ENCODE measurements at places on chromosomes 2 and 18.

- ATAC-seq: peak; percentile 90
Measured at GRCh38 chr2:56474412-56475158, 290.8 kb downstream of the CCDC85A start.

- ATAC-seq: no peak
Measured at GRCh38 chr2:199926806-199927205, 15.7 kb downstream of the C2orf69 start.

DNA sequence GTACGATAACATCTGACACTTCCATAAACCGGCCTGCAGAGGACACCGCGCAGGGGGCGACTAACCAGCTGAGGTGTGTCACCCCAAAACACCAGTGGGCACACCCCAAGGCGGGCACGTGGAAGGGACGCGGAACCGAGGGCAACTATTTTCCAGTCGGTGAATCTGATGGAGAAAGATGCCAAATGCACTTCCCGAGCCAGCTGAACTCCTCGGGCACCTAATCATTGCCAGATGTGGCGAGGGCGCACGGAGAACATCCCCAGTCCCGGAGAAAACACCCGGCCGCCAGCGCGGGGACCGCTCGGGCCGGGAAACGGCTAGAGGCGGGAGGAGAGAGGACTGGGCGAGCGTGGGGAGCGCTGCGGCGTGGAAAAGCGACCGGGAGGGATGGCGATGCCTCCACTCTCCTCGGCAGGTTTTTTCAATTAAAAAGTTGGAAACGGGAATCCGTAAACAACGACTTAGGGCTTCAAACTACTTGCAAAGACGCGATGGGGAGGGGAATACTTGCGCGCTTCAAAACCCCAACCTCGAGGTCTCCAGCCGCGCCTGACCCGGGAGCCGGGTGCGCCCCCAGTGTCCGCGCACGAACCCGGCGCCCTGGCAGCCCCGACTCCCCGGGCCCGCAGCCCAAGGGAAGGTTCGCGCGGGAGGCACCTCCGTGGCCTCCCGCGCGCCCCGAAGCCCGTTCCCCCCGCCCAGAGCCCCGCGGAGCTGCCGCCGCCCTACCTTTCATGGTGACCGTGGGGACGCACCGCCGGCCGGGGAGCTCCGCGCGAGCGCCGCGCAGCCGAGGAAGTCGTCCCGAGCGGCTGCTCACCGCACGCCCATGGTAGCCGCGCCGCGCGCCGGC, 497 bp downstream of the COLEC12 start:
- peak; percentile 69 for ATAC-seq

- no peak for ATAC-seq
Measured at GRCh38 chr2:39632876-39633275, 32.8 kb upstream of the TMEM178A start.

DNA sequence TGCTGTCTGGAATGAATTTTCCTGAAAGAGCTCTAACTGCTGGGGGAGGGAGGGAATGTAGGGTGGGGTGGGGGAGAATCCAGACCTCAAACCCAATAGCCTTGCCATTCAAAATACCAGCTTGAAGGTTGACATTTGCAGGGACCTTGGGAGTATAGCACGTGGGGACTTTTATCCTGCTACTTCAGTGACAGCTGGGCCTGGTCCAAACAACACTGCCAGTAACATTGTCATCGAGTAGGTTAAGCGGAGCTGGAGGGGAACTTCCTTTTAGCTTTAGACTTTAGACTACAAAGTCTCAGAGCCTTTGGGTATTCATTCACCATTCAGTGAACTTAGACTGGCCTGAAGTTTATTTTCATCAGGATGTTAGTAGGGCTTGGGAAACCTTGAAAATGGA, 248.7 kb downstream of the MEIS1 start:
- ATAC-seq: no peak

- peak; percentile 42 for ATAC-seq
Measured at GRCh38 chr2:47237375-47238334, 82.5 kb upstream of the STPG4 start.

DNA sequence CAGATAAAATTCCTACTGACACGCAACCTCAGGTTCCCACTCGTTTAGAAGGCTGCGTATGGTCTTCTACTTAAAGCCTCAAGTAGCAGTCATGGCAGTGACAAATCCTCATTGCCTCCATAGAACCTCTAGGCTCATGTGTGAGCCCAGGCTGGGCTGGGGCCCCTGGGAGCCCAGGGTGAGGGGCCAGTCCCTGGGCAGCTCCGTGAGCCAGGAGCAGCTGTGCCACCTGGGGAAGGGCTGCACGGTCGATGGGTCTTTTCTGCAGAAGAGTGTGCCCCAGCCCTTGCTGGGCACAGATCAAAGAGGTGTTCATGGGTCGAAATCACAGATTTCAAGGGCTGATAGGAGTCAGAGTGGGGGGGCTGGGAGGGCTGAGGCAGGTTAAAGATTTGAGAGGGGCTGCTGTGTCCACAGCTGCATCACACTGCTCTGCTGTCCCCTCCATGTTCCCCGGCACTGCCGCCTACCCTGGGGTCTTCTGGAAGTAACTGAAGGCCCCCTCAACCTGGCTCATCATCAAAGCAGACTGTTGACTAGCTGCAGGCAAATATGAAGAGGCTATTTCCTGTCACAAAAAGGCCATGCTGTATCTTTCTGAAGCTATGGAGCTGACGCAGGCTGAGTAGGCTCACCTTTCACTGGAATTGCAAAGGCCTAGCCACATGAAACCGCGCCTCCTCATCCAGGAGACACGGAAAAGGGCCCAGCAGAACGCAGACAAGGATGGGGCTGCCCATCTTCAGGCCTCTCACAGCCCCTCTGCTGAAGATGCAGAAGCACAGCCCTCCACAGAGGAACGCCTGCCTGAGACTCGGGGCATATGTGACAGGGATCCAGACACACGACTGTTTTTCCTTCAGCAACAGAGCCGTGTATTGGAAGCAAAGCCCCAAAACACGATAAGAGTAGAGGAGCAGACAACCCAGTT, 35.7 kb upstream of the ALPP start:
- ATAC-seq: no peak

DNA sequence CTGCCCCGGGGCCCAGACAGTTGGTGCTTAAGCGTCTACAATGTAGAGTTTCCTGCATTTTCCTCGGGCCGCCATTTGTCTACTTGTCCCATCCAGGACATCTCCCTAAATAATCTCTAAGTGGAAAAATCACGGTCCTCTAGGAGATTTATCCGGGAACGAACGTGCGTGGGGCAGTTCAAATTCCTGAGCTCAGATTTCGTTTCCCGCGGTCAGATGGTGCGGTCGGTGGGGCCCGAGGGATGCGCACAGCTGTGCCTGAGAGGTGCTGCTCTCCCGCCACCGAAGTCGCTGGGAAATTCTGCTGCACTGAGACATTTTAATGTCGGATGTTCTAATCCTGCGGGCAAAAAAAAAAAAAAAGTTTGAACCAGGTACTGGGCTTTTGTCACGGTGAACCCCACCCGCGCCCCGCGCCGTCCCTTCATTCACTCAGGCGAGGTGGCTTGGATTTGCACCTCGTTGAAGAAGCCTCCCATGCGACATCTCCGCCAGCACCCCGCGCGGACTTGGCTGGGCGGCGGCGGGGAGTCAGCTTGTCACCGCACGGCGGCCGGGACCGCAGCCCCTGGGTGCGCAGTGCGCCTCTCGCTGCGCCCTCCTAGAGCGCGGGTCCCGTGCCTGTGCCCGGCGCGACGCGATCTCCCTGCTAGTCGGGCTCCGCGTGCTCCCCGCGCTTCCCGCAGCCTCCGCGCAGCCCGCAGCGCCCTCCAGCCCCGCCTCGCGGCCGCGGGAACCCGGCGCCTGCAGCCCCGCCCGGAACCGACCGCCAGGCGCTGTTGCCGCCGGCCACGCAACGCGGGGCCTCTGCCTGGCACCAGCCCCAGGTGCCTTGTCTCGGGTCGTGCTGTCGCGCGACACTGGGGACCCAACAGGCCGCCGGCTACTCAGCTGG, 191.9 kb upstream of the TCF4 start:
- peak; percentile 81 for ATAC-seq

DNA sequence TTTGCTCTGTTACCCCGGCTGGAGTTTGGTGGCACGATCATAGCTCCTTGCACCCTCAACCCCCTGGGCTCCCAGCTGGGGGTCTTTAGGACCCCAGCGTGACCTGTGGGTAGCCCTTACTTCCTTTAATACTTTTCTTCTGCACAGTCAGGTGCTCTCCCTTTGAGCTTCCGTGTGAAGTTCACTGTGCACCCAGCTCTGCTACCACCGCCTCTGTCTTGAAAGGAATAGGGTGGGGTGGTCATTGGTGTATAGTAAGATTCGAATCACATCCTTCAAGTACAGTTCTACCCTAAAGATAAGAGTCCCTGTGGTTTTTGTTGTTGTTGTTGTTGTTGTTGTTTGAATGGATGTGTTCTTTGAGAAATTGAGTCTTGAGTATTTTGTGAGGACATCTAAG, 267.4 kb downstream of the NEDD4L start:
- no peak for ATAC-seq

DNA sequence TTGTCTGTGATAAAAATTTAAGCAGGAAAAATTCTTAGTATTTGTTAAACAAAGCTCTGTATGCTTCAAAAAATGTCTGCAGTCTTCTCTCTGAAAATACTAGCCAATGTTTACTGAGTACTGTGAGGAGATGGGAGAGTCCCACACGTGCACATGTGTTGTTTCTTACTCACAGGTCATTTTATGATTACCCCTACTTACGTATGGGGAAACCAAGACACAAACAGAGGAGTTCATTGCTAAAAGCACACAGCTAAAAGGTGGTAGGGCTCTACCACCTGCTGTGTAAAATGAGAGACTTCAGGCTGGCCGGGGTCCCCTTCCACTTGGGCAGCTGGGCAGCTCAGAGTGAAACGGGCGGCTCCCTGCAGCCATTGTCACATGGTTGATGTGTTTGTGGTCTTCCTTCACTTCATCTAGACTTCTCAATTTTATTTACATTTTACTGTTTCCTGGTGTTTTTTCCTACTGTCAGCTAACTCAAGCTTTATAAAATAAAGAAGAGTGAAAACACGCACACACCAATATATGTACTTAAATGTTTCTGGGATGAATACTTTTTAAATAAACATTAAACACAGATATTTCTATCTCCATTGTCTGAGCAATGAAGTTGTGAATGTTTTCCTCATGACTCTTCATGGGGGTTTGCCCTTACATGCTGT, 71.2 kb downstream of the MBP start:
- no peak for ATAC-seq

- ATAC-seq: no peak
Measured at GRCh38 chr2:238793306-238793705, 54.6 kb upstream of the TWIST2 start.

DNA sequence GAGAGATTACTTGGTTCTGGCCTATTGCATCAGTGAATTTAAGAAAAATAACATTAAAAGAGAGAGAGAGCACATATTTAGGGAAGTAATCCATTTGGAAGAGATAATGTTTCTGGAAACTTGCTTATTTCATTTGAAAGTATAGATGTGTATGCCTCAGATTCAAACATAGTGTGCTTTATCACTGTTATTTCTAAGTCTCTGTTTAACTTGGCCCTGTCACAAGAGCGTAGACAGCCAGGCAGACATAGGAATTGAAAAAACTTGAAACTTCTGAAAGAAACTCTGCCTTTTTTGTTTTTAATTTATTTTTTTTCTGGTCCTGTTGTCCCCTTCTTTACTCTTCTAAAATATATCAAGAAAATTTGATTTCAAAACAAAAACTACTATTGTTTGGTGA, 849.1 kb downstream of the CNTNAP5 start:
- ATAC-seq: no peak

DNA sequence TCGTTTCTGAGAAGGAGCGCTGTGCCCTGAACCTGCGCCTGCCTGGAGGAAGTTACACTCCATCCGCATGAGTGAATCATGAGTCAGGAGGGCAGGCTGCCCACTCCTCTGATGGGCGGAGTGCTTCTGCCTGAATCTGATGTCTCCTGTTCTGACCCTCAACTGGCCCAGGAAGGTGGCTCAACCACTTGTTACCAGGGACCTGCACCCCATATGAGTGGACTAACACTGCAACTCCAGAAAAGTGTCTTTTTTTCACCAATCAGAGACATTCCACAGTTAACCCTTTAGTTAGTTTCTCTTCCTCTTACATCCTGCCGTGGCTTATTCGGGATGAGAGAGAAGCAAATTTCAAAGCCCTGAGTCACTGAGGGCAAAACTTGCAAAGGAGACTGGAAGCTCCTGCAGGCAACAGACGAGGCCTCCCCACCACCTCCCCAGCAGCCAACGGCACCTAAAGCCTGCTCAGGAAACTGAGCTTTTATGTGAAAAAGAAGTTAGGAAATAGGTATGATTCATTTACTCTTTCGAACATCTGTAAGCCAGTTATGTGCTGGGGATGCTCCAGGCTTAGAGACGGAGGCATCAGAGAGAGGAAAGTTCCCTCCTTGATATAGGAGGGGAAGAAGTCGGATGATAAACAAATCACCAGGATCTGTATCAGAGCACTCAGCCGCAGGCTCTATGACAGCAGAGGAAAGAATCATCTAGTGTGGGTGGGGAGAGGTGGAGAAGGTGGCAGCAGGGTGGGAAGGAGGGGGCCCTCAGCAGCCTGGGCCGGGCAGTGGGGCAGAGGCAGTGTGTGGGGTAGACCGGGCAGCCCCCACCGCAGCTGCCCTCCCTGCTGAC, 30.9 kb downstream of the MBP start:
- ATAC-seq: peak; percentile 80

GRCh38 chr2:8202132-8202531, 479.7 kb upstream of the ID2 start:
- ATAC-seq: no peak

- no peak for ATAC-seq
Measured at GRCh38 chr2:96095116-96095636, 21.2 kb downstream of the ADRA2B start.

DNA sequence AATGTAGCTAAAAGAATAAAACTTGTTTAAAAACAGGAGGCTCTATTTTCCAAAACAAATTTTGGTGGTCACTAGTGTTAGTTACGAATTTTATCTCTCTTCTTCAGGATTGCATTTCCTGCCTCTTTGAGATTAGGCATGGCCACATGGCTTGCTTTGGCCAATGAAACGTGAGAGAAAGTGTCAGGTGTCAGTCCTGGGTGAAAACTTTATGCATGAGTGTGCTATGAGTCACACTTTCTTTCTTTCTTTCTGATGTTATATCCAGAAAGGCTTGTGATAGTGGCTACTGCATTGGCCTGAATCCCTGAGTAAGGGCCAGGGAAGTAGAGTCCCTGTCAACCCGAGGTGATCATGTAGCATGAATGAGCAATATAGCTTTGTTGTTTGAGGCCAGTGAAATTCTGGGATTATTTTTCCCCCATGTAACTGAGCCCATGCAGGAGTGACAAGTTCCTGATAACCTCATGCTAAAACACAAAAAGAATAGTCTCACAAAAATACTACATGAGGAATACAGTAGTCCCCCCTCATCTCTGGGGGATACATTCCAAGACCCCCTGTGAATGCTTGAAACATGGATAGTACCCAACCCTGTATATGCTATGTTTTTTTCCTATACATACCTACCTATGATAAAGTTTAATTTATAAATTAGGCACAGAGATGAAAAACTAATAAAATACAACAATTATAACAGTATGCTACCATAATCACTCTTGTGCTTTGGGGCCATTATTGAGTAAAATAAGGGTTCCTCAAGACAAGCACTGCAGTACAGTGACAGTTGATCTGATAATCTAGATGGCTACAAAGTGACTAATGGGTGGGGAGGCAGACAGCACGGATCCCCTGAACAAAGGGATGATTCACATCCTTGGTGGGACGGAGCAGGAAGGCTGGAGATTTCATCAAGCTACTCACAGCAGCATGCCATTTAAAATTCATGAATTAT, 109.5 kb downstream of the CDC42EP3 start:
- ATAC-seq: peak; percentile 89

- ATAC-seq: peak; percentile 34
Measured at GRCh38 chr2:36664696-36665076, 31.8 kb upstream of the VIT start.

GRCh38 chr2:36277881-36278523, 77.6 kb upstream of the CRIM1 start:
- ATAC-seq: no peak

Data from SK-N-SH treated with all-trans-retinoic acid at 6 μM for 48 hours (cell line).